ENCODE measurements at places on chromosomes 7 and 10. TPM values are rescaled to one million over a fixed set of nuclear protein-coding genes. Genes with fewer than 3 reads are reported as not detected.
A peak's percentile ranks its signal among the peaks of the same experiment; 100 is the strongest.

Gene CAMK2B
- 0.18 TPM for total RNA-seq

DNA sequence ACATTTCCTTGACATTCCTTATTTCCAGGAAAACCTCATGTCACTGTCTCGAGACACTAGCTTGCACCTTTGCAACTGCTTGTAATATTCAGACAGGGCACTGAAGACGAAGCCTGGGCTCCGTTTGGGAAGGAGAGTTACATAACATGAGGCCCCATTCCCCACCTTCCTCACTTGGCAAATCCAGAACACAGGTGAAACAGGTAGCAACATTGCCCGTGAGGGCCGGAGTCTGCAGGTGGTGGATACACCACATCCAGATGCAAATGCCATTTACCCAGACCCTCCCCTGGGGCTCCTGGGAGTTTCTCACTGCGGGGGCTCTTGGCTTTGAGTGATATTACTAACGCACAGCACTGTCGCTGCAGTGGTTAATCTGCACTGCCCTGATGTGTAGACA is 491.0 kb downstream of the PTPRN2 start:
- no peak for DNase-seq
- H3K27ac ChIP-seq = no peak overlapping the region
- no peaks in the 10 kb centered on the region for H3K27me3 ChIP-seq
- H3K4me1 ChIP-seq = no peaks in the 10 kb centered on the region
- no peaks in the 10 kb centered on the region for H3K36me3 ChIP-seq

GRCh38 chr10:34731885-34732701 is 83.0 kb downstream of the PARD3 start:
- no peak overlapping the region for H3K27ac ChIP-seq
- H3K4me1 ChIP-seq = peaks cover 7% of the 10 kb centered on the region
- peak; percentile 61 for DNase-seq
- no peak overlapping the region for H3K4me3 ChIP-seq
- H3K36me3 ChIP-seq = no peaks in the 10 kb centered on the region

Gene BICC1
- 38.9 TPM for total RNA-seq

DNA sequence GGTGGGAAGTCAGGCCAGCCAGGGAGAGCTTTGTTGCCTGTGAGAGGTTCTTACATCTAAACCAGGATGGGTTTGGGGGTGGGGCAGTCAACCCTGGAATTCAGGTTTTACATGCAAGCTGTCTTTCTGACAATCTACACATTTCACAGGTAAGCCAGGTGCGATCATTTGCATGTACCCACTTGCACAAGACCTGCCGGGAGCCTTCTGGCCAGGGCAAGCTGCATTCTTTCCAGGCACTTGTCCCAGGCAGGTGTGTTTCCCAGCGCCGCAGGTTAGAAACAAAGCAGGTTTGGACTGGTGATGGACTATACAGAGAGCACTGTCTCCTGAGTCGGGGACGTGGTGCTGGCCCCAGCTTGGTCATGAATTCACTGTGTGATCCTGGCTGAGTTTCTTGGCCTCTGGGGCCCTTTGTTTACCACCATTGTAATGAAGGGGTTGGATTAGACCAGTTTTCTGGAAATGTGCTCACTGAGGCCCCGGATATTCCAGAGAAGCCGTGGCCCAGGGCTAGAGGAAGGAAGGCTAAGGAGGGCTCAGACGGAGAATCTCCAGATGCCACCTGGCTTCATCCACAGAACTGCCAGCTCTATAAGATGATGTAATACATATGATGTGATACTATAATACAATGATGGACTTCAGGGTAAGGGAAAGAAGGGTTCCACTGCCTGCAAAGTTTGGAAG is 205.2 kb upstream of the SVIL start:
- peaks cover 12% of the 10 kb centered on the region for H3K27me3 ChIP-seq
- H3K4me1 ChIP-seq = no peaks in the 10 kb centered on the region
- no peak overlapping the region for H3K27ac ChIP-seq
- H3K4me3 ChIP-seq = no peak overlapping the region
- no peaks in the 10 kb centered on the region for H3K36me3 ChIP-seq
- no peak for DNase-seq

GRCh38 chr7:152762056-152762455 is 2.5 kb downstream of the ACTR3B start:
- H3K27ac ChIP-seq = no peak overlapping the region
- DNase-seq = peak; percentile 48
- no peaks in the 10 kb centered on the region for H3K36me3 ChIP-seq
- peaks cover 7% of the 10 kb centered on the region for H3K4me1 ChIP-seq
- H3K4me3 ChIP-seq = no peak overlapping the region

All from IMR-90 (cell line).